Ureter (tissue), 1 donor: ENCODE measurements at places on chromosomes 3 and 15. TPM values are rescaled to one million over a fixed set of nuclear protein-coding genes. Genes with fewer than 3 reads are reported as not detected.

Gene A4GNT
- total RNA-seq, result not detected

Gene NR2F2
- total RNA-seq, result 90.8 TPM

Gene CADM2
- 6.9 TPM for total RNA-seq

Gene BTLA
- 0.91 TPM for total RNA-seq
